Stimulated activated CD4-positive, alpha-beta T cell treated with anti-CD3 and anti-CD28 coated beads, TNF-alpha, amount 100 ng/mL, for 48 hours (primary cell): ENCODE measurements at places on chromosomes 11 and 22.

GRCh38 chr11:74169738-74170458 lies 904 bp downstream of the C2CD3 start:
- no peak for DNase-seq

DNA sequence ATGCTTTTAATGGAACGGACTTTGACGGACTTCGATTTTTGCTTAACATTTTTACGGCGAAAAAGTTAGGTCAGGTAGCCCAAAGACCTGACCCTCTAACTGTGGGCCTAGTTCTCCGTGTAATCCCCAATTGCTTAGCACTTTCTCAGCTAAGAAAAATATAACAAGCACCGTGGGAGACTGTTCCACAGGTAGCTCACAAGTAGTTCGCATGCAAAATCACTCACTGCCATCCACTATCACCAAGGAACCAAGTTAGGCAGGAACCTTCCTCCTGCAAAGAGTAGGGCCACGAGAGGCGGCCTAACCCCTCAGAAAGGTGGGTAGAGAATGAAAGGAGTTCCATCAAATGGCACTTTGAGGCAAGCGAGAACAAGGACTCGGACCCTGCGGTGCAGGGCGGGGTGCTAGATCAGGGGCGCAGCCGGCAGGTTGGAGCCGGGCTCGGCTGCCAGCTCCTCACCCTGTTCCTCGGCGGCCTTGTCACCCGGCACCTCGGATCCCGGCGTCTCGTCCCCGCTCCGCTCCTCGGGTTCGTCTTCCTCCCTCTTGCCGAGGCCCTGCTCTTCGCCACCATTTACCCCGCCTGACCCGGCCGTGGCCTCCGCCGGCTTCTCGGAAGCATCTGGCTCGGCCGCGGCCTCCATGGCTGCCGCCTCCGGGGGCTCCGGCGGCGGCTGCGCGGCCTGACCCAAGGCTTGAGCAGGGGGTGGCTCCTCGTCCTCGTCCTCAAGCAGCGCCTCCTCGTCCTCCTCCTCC lies 922 bp downstream of the HNRNPUL2 start:
- DNase-seq = no peak

GRCh38 chr11:2759228-2760195 lies 59.7 kb upstream of the KCNQ1OT1 start:
- no peak for DNase-seq

GRCh38 chr22:49515475-49515874 lies 312.2 kb downstream of the BRD1 start:
- DNase-seq = no peak

GRCh38 chr11:96103102-96103501 lies 179.2 kb upstream of the MTMR2 start:
- DNase-seq = no peak

DNA sequence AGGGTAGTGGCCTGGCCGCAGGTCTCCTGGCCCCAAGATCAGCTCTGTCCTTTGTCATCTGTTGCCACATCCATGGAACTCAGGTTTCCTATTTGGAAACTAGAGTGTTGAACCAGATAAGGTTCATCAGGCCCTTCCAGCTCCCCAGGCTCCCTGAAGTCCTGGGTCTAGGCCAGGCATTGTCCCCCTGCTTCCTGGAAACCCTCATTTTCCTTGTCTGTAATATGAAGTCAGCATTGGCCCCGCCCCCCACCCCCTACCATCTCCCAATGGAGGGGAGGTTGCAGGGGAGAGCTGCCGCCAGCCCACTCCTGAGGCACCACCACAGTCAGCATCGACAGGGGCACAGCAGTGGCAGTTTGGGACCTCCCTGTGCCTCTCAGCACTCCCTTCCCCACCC lies 9.0 kb upstream of the MS4A10 start:
- DNase-seq = no peak

GRCh38 chr11:117874910-117875381 lies 1.5 kb downstream of the FXYD6 start:
- no peak for DNase-seq

- no peak for DNase-seq
Observed at GRCh38 chr11:80596291-80596810, 1155.5 kb upstream of the TENM4 start.

GRCh38 chr22:48320683-48321451 lies 1506.8 kb downstream of the BRD1 start:
- no peak for DNase-seq

DNA sequence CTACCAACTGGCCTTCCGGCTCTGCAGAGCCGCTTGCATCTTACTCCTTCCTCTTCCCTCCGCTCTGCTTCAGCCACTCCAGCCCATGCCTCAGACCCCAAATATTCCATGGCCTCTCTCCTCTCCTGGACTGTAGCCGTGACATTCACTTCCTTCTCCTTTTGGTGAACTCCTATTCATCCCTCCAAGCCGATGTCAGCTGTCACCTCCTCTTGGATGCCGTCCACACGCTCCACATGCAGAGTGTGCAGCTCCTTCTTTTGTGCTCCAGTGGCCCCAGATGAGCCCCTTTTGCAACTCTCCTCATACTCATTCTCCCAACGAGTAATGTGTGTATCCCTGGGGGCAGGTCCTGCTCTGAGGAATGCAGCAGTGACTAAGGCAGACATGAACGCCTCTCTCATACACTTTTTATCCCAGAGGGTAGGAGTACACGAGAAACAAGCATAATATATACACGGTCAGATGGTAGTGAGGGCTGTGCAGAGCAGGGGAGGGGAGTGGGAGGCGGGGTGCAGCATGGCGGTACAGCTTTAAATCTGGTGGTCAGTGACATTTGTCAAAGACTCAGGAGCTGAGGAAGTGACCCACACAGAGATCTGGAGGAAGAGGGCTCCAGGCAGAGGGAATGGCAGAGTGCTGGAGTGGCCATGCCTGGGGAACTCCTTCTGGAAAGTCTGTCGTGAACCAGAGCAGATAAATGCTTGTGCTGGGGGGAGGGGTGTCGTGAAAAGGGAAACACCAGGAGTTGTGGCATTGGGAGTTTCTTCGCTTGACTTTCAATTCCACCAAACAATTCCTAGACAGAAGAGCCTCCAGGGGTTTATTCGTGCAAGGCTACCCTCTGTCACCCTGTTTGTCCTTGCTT lies 83.8 kb upstream of the ATXN10 start:
- DNase-seq = no peak

DNA sequence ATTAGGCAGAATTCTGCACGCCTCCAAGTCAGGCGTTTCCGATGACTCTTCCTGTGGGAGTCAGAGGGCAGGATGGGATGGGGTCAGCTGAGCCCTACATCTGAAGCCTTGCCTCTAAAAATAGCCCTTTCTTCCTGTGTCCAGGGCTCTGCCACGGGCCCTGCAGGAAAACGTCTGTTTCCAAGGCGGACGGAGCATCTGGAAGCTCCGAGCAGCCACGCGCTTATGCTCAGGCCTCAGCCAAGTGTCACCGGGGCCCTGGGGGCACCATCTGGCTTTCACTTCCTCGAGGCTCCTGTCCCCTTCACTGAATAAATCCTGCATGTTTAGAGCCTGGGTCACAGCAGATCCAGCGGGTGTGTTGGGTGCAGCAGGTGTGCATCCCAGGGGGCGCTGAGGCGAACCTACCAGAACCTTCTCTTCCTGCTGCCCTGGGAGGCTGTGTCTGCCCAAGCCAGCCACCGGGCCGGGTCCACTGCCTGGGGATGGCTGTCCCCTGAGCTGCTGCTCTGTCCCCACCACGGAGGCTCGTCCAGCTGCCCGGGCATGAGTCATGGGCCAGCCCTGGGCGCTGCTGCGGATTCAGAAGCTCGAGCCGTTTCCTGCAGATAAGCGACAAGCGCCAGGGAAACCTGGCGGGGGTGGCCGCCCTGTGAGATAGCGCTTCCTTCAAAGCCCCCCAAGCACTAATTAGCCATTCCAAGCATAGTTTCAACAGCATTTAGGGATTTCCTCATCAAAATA lies 32.0 kb upstream of the LINC01488 start:
- no peak for DNase-seq

- DNase-seq = no peak
Observed at GRCh38 chr11:5197536-5197935, 2.9 kb downstream of the OR51V1 start.

GRCh38 chr22:34111210-34111824 lies 191.0 kb upstream of the LARGE1 start:
- no peak for DNase-seq

GRCh38 chr11:15113381-15113780 lies 1.3 kb upstream of the INSC start:
- no peak for DNase-seq

DNA sequence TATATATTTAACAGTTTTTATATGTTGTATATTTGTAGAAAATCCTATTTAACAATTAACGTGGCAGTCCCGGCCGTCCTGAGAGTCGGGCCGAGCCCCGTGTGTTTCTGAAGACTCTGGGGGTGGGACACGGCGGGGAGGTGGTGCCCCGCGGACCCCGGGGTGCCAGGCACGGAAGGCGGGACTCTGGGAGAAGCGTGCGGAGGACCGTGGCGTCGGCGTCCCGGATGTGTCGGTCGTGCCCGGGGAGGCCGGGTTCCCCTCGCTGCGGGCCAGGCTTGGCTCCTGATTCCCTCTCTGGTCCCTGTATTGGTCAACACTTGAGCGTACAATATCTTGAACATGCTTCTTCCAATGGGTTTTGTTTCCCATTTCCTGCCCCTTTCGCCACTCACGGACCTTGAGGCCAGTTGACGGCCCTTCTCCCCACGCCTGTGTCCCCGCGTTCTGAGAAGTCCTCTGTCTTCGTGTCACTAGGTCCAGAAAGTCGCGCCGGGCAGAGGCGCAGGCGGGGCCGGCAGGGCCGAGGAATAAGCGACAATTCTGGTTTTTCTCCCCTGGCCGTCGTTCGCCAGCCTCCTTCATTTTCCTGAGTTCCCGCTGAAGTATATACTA lies 1076.7 kb downstream of the BRD1 start:
- no peak for DNase-seq

DNA sequence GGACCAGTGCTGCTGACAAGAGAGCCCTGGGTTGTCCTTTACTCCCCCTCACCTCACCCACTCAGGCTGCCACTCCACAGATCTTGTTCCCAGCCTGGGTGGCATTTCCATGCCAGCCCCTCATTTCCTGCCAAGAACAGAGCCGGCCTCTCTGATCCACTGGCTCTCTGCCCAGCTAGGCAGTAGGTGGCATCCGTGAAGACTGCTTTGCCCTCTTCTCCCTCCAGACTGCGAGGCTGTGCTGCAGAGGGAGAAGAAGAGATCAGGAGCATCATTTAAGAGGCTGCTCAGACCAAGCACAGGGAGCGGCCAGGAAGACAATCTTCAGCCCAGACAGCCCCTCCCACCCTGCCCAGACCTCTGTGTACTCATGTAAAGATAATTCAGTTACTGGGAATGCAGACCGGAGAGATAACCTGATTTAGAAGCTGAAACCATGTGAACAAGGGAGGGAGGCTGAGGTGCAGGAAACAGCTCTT lies 126.9 kb upstream of the NCAM1 start:
- DNase-seq = no peak

DNA sequence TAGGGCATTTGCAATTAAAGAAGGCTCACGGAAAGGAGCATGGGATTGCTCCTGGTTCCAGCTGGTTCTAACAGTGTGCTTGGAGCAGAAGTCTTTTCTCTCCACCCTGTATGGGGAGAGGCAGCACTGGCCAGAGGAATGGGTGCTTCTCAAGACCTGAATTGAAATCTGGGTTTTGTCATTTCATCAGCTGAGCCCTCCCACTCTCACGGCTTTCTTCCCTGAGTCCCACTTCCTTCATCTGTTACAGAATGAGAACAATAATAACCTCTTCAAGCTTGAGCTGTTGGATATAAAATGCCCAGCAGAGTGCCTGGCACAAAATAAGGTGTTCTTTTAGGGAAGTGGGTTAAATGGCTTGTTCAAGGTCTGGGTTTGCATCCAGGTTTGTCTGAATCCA lies 17.2 kb downstream of the CNTF start:
- DNase-seq = no peak

DNA sequence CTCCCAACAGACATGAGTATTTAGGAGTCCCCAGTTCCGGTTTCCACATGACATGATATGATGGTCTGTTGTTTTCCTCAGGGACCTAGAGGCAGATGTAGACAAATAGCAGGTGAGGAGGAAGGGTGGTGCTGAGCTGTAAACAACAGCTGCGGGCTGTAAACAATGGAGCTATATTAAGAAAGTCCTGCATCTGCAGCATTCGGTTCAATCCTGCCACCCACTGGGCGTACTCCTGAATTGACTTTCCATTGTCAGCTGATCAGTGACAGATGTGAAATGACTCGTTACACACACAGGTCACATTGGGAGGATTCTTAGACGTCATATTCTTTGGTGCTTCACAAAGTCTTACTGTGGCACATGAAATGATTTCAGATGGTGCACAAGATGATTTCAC lies 26.8 kb upstream of the RAG1 start:
- peak; percentile 1 for DNase-seq

DNA sequence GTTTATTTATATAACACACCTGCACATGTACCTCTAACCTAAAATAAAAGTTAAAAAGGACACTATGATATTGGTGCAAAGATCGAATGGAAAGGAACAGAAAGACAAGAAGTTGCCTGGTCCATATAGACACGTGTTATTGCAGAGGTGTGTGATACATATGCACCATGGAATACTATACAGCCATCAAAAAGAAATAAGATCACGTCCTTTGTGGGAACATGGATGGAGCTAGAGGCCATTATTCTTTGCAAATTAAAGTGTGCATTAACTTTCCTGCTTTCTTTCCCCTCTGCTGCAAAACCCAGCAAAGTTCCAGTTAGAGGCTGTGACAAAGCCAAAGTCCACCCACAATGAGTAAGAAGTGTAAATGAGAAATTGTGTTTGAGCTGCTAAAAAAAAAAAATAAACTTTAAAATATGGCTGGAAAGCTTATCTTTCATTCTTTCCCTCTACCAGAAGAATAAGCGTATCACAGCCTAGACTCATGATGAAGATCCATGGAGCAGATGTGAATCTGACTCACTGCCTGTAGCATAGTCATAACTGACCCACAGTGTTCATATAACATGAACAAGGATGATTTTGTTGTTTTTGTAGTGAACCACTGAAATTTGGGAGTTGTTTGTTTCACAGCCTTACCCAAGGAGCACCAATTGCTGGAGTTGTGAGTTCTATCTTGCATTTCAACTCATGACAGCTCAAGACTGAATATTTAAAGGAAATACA lies 9.6 kb downstream of the OR52K1 start:
- DNase-seq = no peak

DNA sequence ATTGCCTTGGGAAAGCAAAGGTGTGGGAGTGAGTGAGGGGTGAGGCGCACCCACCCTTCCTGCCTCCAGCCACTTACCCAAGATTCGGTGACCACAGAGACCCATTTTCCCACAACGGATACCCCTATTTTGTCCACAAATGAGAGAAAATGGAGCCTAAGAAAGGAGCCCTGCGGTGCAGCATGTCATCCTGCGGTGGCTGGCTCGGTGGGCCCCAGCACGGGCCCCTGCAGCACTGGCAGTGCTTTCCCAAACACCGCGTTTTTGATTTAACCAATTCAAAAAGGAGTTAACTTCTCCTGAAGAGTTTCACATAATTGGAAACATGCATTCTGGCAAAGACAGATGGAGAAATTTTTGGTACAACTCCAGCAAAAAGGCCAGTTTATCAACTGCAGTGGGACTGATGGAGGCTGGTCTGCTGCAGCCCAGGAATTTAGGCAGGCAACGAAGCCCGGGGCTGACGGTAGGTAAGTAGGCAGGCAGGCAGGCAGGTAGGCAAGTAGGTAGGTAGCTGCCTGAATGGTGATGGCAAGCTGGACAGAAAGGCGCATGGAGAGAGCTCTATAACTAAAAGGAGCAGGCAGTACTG lies 84.2 kb downstream of the FDX1 start:
- DNase-seq = no peak
